ENCODE measurements at places on chromosomes 13 and 19. TPM values are rescaled to one million over a fixed set of nuclear protein-coding genes. Genes with fewer than 3 reads are reported as not detected.

DNA sequence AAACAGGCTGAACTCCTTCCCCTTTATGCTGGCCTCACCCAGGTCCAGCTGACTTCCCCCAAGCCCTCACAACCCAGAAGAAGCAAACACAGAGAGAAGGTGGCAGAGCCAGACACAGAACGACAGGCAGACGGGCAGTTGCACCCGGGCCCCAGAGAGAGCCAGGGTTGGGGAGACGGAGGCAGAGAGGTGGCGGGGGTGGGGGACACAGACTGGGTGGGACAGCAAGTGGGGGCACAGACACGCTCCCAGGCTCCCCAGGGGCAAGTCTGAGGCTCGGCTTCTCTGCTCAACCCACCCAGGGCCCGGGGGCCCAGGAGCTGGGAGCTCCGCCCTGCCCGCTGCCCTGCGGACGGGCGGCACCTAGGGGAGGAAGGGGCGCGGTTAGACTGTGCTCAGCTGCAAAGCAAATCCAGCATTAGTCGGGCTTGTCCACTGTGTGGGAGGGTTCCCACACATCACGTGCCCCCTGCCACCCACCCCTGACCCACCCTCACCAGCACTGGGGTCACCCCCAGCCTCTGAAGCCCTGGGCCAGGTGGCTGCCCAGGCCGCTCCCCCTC is 31.3 kb upstream of the ASF1B start:
- H3K4me3 ChIP-seq: peak overlapping the region; percentile 70
- H3K4me1 ChIP-seq: peaks cover 23% of the 10 kb centered on the region
- H3K27me3 ChIP-seq: no peaks in the 10 kb centered on the region
- peaks cover 16% of the 10 kb centered on the region for H3K36me3 ChIP-seq
- H3K27ac ChIP-seq: peak overlapping the region; percentile 87

- H3K4me1 ChIP-seq: peaks cover 32% of the 10 kb centered on the region
- no peak overlapping the region for H3K27ac ChIP-seq
- H3K27me3 ChIP-seq: no peaks in the 10 kb centered on the region
- DNase-seq: no peak
- H3K36me3 ChIP-seq: no peaks in the 10 kb centered on the region
These were observed 15.2 kb downstream of the TPT1 start for GRCh38 chr13:45325806-45326205.

The FAM216B gene
- not detected for total RNA-seq

DNA sequence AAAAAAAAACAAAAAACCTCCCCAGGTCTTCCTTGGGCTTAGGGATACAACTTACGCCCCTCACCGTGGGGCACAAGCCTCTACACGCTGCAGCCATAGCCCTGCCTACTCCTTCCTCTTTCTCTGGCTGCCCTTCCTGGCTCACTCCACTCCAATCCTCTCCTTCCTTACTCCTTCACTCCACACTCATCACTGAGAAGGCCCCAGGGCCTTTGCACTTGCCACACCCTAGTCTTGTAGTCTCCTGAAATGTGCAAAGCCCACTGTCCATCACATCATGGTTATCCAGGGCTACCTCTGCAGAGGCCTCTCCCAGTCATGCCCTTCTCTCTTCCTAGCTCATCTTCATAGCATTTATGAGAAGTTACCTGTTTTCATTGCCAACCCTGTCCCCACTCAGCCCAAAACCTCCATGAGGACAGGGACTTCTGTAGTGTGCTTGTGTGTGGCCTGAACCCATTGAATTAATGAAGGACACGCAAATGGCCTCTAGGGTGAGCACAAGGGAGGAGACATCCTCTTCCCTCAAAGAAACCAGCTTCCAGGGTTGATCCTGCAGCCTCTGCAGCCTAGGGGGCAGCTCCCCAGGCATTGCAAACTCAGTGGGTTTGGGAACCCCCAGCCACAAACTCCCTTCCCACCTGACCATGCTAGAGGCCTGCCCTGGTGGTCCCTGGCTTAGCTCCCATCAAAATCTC is 7.9 kb upstream of the HSH2D start:
- H3K36me3 ChIP-seq: peaks cover 43% of the 10 kb centered on the region
- DNase-seq: no peak
- no peaks in the 10 kb centered on the region for H3K27me3 ChIP-seq
- H3K4me1 ChIP-seq: peaks cover 15% of the 10 kb centered on the region
- no peak overlapping the region for H3K27ac ChIP-seq
- H3K4me3 ChIP-seq: no peak overlapping the region

The NKPD1 gene
- 0.17 TPM for total RNA-seq

The RCBTB1 gene
- 18.1 TPM for total RNA-seq

The ZNF791 gene
- 31.3 TPM for total RNA-seq

DNA sequence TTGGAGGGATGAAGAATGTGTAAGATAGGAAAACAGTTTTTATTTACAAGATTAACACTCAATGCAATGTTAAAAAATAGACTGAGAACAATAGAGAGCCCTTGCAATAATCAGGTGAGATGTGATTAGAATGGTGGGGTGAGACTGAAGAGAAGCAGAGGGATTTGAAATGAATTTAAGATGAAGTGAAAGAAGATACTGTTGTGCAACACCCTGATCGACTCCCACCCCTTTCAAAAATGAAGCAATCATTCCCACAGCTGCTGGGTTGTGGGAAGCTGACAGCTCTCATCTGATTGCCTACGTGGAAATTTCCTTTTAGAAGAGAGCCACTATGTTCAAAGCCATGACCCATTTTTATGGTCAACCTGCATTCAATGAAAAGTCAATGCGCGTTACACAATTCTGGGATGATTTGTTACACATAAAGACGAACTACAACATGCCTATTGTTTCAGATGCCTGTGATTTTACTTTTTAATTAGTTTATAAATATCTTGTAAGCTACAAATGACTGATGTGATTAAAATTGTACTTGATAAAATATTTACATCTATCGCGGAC is 1374.8 kb downstream of the PCDH9 start:
- H3K27me3 ChIP-seq: no peaks in the 10 kb centered on the region

GRCh38 chr13:87311165-87311564 is 360.0 kb upstream of the SLITRK5 start:
- H3K36me3 ChIP-seq: no peaks in the 10 kb centered on the region
- H3K27ac ChIP-seq: no peak overlapping the region
- no peaks in the 10 kb centered on the region for H3K4me1 ChIP-seq
- H3K4me3 ChIP-seq: no peak overlapping the region

DNA sequence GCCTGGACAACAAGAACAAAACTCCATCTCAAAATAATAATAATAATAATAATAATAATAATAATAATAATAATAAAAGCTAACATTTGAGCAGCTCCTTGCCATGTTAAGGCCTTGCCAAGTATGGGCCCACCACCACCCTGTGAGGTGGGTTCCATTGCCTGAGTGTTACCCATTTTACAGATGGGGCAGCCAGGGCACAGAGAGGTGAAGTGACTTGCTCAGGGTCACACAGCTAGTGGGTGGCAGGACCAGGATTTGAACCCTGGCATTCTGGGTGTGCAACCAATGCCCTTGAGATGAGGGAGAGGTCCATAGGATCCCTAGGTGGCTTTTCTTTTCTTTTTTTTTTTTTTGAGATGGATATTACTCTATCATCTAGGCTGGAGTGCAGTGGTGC is 29.5 kb downstream of the ZSWIM4 start:
- no peak overlapping the region for H3K4me3 ChIP-seq
- DNase-seq: no peak
- peaks cover 15% of the 10 kb centered on the region for H3K36me3 ChIP-seq
- peaks cover 10% of the 10 kb centered on the region for H3K4me1 ChIP-seq
- no peaks in the 10 kb centered on the region for H3K27me3 ChIP-seq
- H3K27ac ChIP-seq: no peak overlapping the region
